ENCODE measurements at places on chromosomes 5 and 9. TPM values are rescaled to one million over a fixed set of nuclear protein-coding genes. Genes with fewer than 3 reads are reported as not detected.
A peak's percentile ranks its signal among the peaks of the same experiment; 100 is the strongest.

DNA sequence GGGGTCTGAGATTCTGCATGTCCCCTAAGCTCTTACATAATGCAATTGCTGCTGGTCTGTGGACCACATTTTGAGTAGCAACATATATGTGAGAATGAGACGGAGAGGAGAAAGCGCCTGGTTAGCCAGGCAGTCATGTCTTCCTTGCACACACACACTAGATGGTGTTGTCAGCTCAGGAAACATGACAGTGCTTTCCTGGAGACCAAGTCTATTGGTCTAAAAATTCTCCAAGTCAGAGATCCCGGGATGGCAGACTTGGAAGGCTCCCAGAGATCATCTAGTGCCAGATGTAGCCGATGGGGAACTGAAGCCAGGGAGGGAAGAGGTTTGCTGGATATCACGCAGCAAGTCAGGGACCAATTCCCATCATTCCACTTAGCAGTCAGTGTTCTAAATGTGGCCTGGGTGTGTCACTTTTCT, 53.4 kb downstream of the GALNT12 start:
- peak; percentile 88 for DNase-seq

DNA sequence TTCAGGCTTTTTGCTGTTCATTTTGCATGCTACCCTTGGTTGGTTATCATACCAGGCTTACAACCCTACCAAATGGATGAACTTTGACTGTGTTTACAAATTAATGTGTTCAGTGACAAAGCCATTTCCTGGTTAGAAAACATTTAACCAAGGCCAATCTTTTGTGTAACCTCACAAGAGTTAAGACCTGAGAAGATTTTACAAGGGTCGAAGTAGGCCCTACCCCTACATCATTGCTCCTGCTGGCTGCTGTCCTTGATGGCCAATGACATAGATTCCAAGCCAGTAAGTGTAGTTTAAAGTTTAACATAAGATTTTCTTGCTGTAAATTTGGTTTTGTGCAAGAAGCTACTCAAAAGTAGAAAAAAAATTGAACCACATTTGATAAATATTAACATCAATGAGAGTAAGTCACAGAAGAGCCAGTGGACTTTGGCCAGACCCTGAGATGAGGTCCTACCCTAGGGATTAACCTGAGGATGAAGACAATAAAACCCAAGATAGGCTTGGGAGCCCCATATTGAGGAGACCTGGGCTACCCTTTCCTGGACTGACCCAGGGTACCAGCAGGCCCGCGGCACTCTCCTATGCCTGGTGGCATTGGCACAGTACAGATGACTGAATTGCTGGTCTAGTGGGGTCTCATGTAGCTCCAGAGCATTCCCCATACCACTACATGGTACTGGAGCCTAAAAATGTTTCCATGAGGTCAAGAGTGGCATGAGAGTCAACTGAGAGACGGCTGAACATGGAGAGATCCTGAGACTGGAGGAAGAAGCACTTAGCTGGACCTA, 8.3 kb downstream of the C1QTNF3 start:
- no peak for DNase-seq

DNA sequence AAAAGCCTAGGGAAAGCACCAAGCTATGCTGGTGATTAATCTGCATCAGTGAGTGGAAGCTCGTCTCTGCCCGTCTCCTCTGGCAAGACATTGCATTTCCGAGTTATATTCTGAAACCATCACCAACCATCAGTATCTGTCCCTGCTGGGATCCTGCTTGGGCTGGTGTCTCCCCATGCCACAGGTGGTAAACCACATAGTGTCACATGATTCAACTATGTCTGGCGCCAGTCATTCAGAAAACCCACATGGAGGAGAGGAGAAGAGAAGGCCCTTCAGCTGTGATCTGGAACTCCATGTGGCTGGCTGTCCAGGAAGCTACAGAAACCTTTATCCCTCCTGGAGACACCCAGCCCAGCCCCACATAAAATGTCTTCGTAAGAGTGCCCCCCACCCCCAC, 4.8 kb downstream of the IL9 start:
- DNase-seq: no peak

DNA sequence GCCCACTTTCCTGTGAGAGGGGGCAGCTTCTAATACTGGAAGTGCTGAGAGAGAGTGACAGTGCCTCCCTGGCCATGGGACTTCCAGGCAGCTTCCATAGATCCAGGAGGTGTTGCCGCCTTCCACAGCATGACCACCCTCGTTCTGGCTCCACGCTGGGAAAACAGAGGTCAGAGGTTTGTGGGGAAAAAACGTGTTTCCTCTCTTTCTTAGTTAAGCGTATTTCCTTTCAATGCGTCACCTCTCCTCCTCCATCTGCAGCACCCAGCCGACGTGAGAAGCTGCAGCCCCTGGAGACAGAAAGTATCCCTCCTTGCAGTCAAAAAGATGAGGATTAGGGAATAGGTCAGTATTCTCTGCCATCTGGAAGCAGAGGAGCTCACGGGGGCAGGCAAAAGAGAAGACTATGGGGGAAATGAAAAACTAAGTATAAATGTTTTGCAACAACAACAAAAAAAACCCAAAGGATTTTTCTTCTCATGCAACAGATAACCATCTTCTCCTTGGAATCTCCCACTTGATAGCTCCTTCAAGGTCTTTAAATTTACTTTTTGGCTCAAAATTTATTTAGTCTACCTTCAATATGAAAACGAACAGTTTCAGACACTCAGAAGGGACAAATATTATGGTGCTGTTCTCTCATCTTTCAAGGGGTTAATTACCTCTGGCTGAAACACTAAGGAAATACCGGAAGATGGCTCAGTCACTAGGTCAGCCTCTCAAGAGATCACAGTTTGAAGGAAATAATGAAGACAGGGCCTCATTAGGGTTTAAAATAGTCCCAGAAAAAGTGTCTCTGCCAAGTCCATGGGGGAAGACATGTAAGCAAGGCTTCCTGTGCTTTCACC, 38.0 kb downstream of the MTMR12 start:
- no peak for DNase-seq

GRCh38 chr5:31023105-31023504, 170.4 kb upstream of the CDH6 start:
- no peak for DNase-seq

- DNase-seq: no peak
These were observed 75.4 kb upstream of the TBC1D2 start for GRCh38 chr9:98330831-98331230.

GRCh38 chr9:35882263-35882848, 12.2 kb upstream of the OR13J1 start:
- DNase-seq: peak; percentile 94

GRCh38 chr5:149731617-149732323, 1.7 kb downstream of the PPARGC1B start:
- peak; percentile 94 for DNase-seq

DNA sequence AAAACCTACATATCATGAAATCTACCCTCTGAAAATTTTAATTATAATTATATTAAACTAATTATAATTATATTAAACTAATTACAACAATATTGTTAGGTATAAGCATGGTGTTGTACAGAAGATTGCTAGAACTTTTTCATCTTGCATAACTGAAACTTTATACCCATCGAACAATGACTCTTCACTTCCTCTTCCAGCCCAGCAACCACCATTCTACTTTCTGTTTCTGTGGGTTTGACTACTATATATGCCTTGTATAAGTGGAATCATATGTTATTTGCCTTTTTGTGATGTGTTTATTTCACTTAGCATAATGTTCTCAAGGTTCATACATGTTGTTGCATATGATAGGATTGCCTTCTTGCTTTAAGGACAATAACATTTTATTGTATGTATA, 274.2 kb upstream of the CCNH start:
- DNase-seq: no peak

- DNase-seq: no peak
These were observed 13.1 kb downstream of the LOX start for GRCh38 chr5:122064992-122065391.

DNA sequence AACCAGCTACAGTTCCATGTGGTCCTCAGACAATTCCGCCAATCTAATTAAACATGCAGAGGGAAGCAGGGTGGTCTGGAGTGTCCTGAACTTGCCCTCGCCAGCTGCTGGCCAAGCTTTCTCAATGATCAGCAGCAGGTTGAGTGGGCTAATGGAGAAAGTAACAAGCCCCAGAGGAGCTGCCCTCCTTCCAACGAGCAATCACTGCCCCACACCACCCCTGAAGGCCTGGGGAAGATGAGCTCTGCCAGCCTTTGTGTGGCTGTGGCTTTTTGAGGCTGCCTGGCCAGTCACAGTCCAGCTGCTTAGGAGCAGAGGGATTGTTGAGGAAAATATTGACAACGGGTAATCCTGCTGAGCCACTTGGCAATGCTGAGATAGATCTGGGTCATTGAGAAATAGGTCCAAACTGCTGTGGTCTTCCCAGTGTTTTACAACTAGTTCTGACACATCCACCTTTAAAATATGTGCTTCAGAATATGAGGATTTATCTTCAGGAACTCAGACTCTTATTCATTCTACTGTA, 107.3 kb downstream of the CD180 start:
- no peak for DNase-seq

GRCh38 chr5:4868140-4868735, 271.9 kb upstream of the ADAMTS16 start:
- DNase-seq: peak; percentile 77

FOXD4L4 gene
- total RNA-seq: 0.28 TPM

NDST1 gene
- 68.8 TPM for total RNA-seq

DND1 gene
- total RNA-seq: 0.52 TPM

COL15A1 gene
- total RNA-seq: 126 TPM

PCDHGA4 gene
- 4.7 TPM for total RNA-seq
